ENCODE measurements at places on chromosomes 12 and 14. TPM values are rescaled to one million over a fixed set of nuclear protein-coding genes. Genes with fewer than 3 reads are reported as not detected.

The PA2G4 gene
- total RNA-seq, result 74.6 TPM

The ARHGAP9 gene
- 1.2 TPM for total RNA-seq

The CIROP gene
- not detected for total RNA-seq

The SERPINA10 gene
- total RNA-seq, result not detected

GRCh38 chr12:117125767-117126166 lies 26.6 kb upstream of the TESC start:
- no peak for DNase-seq

- DNase-seq, result no peak
Measured at GRCh38 chr12:88247241-88247643, 105.1 kb downstream of the TMTC3 start.

- no peak for DNase-seq
Measured at GRCh38 chr14:37864861-37865718, 269.7 kb downstream of the TTC6 start.

DNA sequence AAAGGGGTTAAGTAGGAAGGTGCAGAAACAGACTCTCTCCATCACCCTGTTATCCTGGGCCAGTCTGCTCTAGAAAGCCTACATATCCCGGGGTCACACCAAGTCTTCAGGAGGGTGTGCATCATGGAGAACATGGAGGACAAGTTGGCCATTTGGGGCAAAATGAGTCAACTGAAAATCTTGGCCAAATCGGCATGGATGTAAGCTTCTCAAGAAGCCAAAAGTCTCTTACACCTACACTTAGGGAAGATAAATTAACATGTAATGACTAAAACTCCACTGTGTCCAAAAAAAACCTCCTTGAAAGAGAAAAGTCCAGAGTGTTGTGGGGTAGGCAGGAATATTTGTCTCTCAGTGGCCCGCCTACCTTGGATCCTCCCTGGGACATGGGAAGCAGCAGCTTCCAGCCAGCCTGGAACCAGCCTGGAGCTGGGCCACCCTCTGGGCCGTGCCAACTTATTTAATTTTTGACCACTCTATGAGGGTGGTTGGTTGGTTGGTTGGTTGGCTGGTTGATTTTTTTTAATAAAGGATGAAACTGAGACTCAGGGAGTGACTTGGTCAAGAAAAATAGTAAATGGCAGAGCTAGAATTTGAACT lies 17.9 kb upstream of the TC2N start:
- no peak for DNase-seq

DNA sequence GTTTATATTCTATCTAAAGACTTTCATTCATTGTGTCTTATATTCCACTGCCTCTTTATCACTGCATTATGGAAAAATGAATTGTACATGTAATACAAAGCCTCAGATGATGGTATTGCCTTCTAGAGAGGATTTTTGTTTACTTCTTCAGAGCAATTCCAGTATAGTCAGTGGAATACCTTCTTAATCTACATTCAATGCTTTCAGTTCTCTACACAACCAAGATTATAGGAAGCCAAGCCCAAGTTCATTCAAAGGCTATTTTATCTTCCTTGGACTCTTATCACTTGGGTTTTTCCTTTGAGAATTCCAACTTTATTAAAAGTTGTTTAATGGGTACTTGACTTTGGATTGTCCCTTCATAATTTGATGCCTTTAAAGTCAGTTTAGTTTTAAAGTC lies 1971.0 kb upstream of the FLRT2 start:
- DNase-seq, result no peak

- no peak for DNase-seq
Measured at GRCh38 chr12:55932551-55932910, 1.6 kb downstream of the DGKA start.

- DNase-seq, result no peak
Measured at GRCh38 chr14:53778263-53778662, 178.4 kb downstream of the BMP4 start.
